ENCODE measurements at places on chromosomes 5 and 9. TPM values are rescaled to one million over a fixed set of nuclear protein-coding genes. Genes with fewer than 3 reads are reported as not detected.

ZDHHC11B gene
- polyA plus RNA-seq, result 13.4 TPM

C9orf50 gene
- 0.18 TPM for polyA plus RNA-seq

CSF2 gene
- polyA plus RNA-seq, result not detected

IL5 gene
- not detected for polyA plus RNA-seq

ZNF483 gene
- polyA plus RNA-seq, result 1.5 TPM

SAPCD2 gene
- 1.9 TPM for polyA plus RNA-seq

DNA sequence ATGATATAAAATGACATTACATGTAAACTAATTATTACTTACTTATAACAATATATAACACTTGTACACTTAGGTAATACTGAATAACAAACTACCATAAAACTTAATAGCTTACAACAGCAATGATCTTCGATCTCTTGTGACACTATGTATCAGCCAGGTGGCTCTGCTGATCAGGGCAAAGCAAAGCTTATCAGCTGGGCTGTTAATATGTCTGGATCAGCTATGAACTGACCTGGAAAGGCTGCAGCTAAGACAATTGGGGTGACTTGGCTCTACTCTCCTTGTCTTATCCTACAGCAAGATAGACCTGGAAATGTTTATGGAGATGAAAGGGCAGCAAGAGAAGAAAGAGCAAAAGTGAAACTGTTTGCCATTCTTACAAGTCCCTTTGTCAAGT is 511.3 kb downstream of the TLR4 start:
- DNase-seq, result no peak

DNA sequence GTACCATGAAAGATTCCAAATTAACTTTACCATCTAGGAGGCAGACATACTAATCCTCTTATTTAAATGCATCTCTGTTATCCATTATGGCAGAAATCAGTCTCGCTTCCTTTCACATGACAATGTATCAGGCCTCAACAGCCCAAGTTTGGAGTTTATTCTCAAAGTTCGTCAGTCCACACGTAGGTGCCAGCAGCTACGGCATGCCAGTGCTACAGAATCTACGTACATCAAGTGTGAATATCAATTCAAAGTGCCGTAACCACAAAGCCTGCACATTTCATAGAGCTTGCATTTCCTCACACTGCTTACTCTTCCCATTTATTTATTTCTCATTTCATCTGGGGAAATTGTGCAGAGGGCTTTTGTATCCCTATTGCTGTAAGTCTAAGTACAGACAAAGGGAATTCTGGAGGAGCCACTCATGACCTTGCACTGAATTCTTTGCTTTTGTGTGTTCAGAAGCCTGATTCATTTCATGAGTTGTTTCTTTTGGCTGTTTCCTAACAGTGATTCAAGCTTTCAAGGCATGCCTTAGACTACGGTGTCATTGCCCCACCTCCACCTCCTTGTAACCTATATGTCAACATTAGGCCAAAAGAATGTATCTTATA is 10.0 kb downstream of the ENC1 start:
- no peak for DNase-seq

DNA sequence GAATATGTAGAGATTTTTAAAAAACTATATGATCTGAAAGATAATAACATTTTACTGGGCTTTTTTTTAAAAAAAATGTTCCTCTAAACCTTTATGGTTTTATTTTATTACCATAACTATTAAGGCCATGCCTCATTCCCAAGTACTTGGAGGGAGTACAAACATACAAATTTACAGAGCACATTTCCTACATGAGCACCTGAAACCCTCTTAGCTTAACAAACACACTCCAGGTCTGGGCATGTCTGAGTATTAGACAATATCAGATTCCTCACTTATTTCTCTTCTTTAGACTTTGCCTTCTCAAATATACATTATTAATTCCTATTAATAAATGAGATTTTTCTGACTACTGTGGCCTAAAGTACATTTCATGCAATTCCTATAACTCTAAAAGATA is 319.2 kb downstream of the SLCO4C1 start:
- DNase-seq, result no peak

DNA sequence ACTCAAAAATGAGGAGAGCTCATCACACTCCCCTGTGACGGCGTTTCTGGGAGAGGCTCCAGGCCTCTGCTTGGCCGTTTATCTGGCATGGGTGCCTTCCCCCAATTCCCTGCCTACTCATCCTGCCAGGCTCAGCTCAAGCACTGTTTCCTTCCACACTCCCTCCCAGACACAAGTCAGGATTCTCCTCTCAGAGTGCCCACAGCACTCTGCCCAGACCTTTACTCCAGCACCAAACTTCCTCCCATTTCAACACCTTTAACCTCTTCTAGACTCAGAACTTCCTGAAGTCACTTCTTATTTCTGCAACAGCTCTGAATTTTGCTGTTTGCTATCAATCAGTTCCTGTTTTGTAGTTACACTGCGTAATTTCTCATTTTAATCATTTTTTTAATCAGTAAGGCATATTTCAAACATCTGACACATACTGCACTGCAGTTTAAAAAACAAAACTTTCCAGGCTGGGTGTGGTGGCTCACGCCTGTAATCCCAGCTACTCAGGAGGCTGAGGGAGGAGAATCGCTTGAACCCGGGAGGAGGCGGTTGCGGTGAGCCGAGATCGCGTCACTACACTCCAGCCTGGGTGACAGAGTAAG is 16.0 kb downstream of the TRMO start:
- DNase-seq, result no peak

GRCh38 chr5:72554897-72555296 is 47.7 kb upstream of the ZNF366 start:
- DNase-seq, result no peak

DNA sequence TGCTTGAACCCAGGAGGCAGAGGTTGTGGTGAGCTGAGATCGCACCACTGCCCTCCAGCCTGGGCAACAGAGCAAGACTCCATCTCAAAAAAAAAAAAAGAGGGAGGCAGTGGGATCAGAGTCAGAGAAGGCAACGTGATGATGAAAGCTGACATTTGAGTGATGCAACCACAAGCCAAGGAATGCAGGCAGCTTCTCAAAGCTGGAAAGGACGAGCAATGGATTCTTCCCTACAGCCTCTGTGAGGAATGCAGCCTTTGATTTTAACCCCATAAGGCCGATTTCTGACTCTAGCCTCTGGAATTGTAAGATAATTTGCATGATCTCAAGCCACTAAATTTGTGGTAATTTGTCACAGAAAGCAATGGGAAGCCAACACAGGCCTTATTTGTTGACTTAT is 9.8 kb downstream of the TGFBI start:
- DNase-seq, result no peak

- DNase-seq, result no peak
Measured at GRCh38 chr5:179235416-179236400, 109.6 kb downstream of the ADAMTS2 start.

- no peak for DNase-seq
Measured at GRCh38 chr5:66164044-66164790, 20.1 kb downstream of the SREK1 start.

DNA sequence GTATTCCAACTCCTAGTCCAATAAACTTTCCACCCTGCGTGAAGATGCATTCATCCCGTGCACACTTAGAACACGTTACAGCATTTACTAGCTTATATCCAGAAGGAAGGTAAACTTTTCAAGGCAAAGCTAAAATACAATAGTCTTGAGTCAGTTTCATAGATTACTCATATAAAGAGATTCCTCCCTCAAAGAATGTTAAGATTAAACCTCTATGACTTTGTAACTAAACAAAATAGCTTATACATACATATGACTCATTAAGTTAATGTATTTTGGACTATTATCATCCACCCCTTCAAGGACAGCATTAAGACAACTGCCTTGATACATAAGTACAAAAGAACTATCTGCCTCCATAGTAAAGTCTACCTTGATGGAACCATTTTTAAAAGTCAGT is 36.1 kb downstream of the TLE1 start:
- DNase-seq, result no peak

DNA sequence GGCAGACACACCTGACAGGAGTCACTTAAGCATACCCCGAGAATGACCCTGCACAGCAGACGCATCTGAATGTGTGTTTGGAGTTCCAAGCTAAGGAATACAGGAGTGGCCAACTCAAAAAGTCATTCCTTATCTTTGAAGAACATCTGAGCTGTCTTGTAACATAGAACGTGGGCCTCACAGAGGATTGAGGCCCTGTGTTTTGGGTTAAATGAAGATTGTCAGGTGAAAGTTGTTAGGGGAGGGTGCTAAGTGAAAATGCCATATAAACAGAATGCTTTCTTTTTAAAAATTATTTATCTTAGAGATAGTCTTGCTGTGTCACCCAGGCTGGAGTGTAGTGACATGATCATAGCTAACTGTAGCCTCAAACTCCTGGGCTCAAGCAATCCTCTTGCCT is 100.9 kb downstream of the PIK3R1 start:
- DNase-seq, result no peak

DNA sequence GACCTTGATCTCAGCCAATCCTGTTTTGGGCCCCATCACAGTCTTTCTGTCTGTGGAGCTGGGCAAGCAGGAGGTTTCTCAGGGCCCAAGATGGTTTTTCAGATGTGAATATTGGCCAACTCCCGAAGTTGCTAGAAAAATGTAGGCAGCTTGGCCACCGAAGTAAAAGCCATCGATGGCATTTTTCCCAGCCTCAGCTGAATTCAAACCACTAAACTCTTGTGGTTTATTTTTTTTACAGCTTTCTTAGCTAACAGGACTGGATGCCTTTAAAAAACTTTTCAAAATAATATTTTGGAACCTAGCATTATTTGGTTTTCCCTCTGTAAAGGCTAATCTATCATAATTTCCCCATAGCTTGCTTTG is 102.5 kb upstream of the ERCC6L2 start:
- no peak for DNase-seq

DNA sequence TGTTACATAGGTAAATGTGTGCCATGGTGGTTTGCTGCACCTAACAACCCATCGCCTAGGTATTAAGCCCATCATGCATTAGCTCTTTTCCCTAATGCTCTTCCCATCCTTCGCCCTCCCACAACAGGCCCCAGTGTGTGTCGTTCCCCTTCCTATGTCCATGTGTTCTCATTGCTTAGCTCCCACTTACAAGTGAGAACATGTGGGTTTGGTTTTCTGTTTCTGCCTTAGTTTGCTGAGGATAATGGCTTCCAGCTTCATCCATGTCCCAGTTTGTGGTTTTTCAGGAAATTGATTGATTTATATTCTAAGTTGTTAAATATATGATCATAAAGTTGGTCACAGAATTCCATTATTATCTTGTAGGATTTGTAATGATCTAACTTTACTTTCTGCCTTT is 85.3 kb upstream of the CAST start:
- DNase-seq, result no peak

DNA sequence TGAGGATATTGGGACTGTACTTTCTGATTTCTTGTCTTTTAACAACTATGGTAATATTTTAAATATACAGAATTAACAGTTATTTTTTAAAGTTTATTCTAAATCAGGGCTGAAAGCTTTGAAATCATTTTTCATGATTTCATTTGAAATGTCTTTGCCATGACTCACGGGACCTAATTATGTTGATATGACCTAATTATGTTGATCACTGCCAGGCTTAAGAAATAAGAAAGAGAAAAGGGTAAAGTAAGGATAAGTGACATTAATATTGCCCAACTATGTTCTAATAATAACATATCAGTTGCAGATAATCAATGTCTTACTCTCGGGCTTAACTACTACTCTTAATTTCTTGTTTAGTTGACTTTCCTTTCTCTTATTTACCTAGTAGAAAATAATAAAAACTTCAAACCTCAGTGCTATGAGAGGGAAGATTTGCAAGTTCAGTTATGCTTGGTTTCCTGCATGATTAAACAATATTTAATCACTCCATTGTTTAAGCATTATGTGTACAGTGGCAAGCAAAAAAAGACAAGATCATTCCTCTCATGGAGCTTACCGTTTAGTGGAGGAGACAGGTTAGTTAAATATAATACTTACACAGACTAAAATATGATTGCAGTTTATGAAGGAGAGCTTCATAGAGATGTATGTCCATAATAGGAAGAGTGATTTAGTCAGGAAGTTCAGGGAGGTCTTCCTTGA is 67.0 kb upstream of the EIF4EBP3 start:
- no peak for DNase-seq

DNA sequence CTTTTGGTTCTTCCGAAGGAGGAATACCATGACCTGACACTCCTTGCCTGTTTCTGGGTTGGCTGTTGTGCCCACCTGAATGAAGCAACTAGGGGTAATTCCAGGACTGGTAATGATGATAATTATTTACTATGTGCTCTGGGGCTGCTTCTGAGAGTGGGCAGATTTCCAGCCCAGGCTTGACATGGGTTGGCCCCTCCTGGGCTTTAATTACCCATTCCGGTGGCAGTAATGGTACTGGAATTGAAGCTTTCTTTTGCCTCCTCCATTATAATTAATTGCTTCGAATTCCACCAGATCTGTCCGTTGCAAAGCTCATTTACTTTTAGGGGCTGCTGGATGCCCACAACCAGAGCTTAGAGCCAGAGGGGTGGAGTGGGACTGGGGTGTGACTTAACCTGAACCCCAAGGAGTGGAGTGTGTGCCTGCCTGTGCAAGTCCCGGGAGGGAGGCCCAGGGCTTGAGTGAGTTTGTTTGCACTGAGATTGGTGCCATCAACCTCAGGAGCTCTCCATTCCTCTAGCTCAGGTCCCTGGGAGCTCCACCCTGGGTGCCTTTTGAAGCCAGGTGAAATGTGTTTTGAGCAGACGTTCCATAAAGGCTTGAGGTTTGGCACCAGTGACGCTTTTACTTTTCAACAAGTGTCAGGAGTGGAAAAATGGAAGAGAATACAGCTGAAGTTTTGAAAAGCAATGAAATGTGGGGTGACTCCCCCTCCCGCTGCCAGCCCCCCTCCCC is 214.6 kb downstream of the PDZD2 start:
- DNase-seq, result no peak

DNA sequence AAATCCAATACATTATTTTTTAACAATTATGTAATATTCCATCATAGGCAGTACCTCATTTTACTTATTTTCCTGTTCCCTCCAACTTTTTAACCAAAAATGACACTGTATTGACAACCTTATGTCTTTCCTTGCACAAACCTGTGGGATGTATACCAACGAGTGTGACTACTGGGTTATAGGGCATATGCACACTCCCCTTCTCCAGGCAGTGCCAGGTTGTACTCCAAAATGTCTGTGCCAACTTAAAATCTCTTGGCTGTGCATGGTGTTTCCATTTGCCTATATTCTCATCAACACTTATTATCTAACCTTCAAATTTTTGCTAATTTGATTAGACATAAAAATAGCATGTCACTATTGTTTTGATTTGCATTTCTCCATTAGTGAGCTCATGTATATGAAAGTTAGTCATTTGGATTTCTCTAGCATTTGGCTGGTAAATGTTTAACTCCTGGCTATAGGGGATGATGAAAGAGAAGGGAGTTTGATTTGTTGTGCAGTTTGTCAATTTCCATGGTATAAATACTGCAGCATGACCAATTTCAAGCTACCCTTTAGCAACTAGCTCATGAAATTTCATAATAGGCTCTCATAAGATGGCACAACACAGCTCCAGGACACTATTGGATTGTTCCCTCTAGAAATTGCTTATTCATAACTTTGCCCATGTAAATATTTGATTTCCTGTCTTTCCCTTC is 129.9 kb downstream of the BAAT start:
- DNase-seq, result no peak
